CD4-positive, alpha-beta T cell treated with Interleukin-6 for 4 hours (primary cell): ENCODE measurements at places on chromosomes 11 and 22.

GRCh38 chr11:118631142-118631909 lies 23.9 kb downstream of the PHLDB1 start:
- DNase-seq: no peak

- no peak for DNase-seq
These were observed 20.4 kb upstream of the TTC12 start for GRCh38 chr11:113293936-113294335.

- no peak for DNase-seq
These were observed 38.4 kb downstream of the GRK3 start for GRCh38 chr22:25602916-25603315.

DNA sequence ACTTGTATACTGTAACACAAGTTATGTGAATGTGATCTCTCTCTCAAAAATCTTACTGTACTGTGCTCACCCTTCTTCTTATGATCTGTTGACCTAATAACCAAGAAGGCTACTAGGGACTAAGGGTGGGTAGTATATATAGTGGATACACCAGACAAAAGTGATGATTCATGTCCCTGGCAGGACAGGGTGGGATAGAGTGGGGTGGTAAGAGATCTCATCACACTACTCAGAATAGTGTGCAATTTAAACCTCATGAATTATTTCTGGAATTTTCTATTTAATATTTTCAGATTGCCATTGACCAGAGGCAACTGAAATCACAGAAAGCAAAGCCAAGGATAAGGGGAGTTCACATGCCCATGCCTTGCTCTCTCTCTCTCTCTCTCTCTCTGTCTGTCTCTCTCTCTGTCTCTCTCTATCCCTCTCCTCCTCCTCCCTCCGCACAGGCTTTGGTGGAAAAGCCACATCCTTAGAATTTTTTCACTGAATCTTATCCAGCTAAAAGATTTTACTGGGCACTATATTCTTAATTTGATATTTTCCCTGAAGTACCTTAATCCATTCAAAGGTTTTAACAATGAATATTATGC lies 12.0 kb upstream of the STK33 start:
- DNase-seq: no peak

GRCh38 chr11:16986434-16987204 lies 27.6 kb downstream of the PLEKHA7 start:
- DNase-seq: peak; percentile 62

GRCh38 chr22:43975041-43975440 lies 19.8 kb downstream of the SAMM50 start:
- DNase-seq: no peak

DNA sequence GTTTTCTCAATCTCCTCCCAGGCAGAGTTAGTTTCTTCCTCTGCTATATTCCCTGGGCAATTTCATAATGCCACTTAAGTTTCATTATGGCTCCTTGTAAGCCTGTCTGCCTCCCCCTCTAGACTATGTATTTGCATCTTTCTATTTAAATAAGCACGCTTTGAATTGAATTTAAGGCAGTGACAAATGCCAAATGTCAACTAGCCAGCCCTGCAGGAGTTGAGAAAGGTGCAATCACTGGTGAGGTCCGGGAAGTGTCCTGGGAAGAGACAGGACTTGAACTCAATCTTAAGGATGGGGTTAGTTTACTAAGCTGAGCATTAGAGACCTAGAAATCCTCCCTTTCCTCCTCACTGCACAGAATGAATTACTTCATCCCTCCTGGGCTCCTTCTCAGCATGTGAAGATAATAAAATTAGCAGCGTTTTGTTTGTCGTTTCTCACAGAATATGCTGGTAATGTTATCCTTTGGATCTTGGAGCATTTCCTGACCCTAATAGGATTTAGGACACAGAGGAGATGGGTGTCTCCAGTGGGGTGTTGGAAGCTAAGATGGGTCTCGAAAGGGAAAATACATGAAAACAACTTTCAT lies 1.6 kb downstream of the TCP11L1 start:
- no peak for DNase-seq

DNA sequence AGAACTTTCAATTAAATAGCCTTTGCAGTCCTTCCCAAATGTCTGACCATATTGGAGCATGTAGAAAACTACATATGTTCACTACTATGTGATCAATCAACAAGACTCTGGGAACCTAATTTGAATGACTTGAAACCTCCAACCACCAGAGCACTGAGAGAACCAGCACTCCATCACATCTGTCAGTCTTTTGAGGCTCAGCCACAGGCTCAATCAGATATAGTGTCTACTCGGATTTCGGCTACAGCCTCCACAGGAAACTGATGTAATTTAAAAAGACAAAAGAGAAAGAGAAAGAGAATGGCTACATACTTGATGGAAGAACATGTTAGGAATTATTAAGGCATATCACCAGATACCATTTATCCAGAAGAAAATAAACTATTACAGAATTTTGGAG lies 859.0 kb downstream of the FAM181B start:
- DNase-seq: peak; percentile 11

- no peak for DNase-seq
These were observed 14.5 kb downstream of the GUCD1 start for GRCh38 chr22:24540470-24540869.

- no peak for DNase-seq
These were observed 4.1 kb upstream of the HBG2 start for GRCh38 chr11:5258543-5259262.

DNA sequence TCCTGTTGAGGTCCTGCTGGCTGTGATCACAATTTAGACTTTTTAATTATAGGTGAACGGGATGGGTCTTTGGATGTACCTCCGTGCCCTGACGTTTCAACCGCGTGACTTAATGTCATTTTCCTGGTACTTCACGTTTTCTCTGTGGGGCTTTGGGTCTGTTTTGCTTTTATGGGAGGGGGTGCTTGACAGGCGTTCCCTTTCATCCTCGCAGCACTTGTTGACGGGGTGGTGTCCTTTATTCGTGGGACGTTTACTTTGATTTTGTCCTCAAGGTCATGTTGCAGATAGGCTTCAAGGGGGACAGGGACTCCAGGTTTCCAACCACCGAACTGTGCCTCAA lies 994 bp downstream of the PPP6R3 start:
- no peak for DNase-seq

GRCh38 chr11:62542111-62542745 lies 4.4 kb downstream of the AHNAK start:
- DNase-seq: no peak

DNA sequence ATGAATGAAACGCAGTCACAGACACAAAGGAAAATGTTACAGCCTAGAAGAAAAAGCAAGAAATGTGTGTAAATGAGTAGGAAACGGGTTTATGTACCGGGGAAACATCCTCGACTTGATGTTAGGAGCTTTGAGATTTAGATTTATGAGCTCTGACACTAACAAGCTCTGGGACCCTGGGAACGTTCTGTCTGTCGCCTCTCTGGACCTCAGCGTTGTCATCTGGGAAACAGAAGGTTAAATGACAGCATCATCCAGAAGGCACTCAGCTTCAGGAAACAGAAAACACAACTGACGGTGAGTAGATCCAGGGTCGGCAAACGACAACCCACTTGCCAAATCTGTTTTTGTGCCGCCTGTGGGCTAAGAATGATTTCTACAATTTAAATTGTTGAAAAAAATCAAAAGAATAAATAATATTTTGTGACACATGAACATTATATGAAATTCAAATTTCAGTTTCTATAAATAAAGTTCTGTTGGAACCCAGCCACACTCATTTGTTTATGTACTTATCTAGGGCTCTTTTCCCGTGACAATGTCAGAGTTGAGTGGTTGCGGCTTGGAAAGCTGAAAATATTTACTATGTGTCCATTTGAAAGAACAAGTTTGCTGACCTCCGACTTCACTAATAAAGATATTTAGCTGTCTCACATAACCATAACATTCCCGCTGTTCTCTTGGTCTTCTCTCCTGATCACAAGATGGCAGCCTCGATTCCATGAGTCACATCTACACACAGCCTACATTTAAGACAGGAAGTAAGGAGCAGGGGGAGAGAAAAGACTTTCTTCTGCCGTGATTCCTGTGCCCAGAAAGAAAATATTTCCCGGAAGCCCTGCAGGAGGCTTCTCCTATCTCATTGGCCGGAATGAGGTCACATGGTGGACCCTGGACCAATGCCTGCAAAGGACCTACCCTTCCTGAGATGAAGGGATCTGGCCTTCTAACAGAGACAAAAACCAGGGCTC lies 47.1 kb upstream of the SYT13 start:
- DNase-seq: no peak

DNA sequence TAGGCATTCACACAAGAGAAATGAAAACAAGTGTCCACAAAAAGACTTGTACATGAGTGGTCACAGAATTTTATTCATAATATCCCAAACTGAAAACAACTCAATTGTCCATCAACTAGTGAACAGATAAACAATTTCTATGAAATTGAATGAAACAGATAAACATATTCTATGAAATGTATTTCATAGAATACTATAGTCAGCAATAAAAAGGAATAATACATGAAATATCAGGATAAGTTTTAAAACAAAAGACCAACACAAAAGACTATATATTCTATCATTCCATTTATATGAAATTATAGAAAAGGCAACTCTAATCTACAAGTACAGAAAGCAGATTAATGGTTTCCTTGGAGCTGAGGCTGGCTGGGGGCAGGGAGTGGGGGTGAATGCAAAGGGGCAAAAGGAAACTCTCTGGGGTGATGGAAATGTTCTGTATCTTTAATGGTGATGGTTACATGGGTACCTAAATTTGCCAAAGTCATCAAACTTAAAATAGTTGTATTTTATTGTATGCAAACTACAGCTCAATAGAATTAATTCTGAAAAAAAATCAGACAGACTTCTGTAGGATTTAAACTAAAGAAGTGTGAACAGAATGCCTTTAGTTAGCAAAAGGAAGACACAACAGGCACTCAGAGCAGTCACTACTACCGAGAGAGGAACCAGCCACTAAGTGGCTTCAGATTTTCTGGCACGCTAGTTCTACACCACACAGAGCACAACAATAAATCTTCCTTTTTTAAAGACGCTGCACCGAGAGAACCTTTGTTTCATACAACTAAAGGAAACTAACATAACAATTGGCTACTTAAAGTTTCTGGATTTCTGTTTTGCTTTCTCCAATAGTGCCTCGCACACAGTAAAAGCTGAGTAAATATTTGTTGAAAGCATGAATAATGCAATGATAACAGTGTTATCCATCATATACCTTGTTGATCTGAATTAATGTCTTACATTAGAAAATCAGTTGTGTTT lies 15.4 kb downstream of the CCDC34 start:
- no peak for DNase-seq

GRCh38 chr11:35138943-35139721 lies at the start of gene CD44:
TSS of gene CD44 (plus strand) at chr11:35139171. CDS start at chr11:35139304, 133 bp downstream.
- peak; percentile 88 for DNase-seq

DNA sequence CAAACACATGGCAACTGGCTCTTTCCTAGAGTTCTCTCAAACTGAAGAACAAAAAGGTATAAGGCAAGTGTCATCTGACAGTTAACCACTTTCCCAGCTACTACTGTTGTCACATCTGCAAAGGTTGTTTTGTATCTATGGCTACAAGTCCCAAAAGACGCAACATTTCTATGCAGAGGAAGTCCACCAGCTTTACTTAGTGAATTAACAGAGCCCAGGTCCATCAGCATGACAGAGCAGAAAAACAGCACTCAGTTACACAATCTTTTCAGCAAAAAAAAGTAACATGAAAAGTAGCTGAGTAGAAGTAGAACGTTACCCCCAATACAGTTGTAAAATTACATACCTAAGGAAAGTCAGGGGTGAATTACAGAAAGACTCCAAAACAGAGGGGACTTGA lies 12.1 kb downstream of the CPSF7 start:
- DNase-seq: no peak

GRCh38 chr11:15195454-15196200 lies 80.9 kb downstream of the INSC start:
- no peak for DNase-seq

GRCh38 chr11:19073454-19074415 lies 13.2 kb upstream of the MRGPRX2 start:
- DNase-seq: no peak

- no peak for DNase-seq
These were observed 26.7 kb downstream of the RRP8 start for GRCh38 chr11:6576471-6577373.

DNA sequence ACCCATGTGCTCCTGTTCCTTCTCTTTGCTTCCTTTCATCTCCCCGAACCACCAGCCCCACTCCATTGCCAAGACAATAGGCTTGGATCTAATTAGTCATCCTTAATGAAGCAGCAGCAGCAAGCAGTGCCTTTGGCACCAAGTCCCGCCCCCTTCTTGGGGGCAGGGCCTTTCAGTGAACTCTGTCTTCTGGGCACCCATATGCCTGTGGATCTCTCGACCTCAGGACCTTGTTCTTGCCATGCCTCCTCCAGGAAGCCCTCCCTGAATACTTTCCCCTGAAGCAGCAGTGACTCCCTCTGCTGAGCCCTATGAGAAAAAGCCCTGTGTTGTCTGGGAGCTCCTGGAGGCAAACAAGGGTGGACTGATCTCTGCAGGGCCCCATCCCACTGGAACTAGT lies 32.1 kb downstream of the ARHGEF17 start:
- no peak for DNase-seq

DNA sequence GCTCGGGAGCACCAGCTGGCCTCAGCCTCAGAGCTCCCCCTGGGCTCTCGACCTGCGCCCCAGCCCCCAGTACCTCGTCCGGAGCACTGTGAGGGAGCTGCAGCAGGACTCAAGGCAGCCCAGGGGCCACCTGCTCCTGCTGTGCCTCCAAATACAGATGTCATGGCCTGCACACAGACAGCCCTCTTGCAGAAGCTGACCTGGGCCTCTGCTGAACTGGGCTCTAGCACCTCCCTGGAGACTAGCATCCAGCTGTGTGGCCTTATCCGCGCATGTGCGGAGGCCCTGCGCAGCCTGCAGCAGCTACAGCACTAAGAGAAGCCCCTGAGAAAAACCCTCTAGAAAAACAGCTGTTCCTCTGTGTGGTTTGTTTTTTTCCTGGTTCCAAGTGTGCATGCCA lies 918 bp upstream of the FAM89B start:
- DNase-seq: no peak

GRCh38 chr11:119433358-119433725 lies 10.4 kb upstream of the THY1 start:
- DNase-seq: no peak

DNA sequence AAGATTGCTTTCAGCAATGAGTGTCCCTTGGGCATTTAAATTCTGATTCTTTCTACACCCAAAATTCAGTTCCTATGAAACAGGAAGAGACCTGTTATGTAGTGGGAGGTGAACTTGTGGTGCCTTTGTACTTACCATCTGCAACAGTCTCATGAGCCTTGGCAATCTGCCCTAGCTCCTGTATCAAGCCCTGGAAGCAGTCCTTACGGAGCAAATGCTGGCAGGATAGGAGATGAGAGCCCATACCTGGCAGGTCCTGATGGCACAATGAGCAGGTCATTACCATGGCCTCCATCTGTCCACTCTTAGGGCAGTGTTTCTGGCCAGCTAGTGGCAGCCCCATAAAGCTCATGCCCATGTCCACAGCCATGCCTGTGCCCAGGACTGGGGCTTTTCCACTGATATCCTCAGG lies 10.8 kb downstream of the TRIM66 start:
- no peak for DNase-seq

DNA sequence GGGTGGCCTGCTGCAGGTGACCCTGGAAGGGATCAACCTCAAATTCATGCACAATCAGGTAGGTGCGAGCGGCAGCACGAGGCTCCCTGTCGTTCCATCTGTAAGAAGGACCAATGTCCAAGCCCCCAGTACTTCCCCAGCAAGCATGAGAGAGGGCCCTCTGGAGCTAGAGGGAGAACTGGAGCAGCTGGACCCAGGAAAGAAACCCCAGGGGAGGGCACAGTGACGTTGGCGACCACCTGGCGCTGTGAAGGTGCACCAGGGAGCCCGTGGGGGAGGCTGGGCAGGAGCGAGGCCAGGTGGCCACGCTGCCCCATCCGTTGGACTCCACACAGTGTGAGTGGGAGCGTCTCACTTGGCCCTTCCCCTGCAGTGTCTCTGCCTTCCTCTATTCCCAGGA lies 28.0 kb downstream of the MYBPC3 start:
- no peak for DNase-seq

GRCh38 chr22:46578824-46579561 lies 41.2 kb upstream of the GRAMD4 start:
- no peak for DNase-seq
